COR-L47 (cell line): ENCODE measurements at places on chromosomes 3 and 15.

DNA sequence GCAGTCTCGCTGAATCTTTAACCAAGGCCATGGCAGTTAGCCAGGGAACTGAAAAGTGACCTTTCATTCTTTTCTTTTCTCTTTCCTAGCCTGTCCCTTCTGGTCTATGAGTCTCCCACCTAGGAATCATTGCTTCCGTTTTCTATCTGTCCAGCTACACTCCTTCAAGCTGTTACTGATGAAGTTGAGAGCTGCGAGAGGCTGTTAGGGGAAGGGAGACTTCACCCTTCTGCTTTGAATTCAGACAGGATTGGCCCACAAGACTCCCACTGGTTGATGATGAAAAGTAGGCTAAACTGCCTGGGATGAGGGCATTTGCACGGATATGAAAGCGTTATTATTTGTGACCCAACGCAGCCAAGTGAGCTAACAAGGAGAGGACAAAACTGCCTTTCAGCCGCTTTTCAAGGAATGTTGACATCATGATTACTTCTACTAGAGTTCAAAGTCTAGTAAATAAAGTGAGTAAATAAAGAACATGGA lies 30.2 kb downstream of the EIF4E3 start:
- DNase-seq: no peak

GRCh38 chr3:50604110-50604621 lies 7.4 kb downstream of the CISH start:
- DNase-seq: no peak

GRCh38 chr15:92992720-92993119 lies 92.6 kb downstream of the CHD2 start:
- no peak for DNase-seq

- DNase-seq: no peak
Measured at GRCh38 chr3:71587958-71588357, 4.4 kb upstream of the FOXP1 start.

DNA sequence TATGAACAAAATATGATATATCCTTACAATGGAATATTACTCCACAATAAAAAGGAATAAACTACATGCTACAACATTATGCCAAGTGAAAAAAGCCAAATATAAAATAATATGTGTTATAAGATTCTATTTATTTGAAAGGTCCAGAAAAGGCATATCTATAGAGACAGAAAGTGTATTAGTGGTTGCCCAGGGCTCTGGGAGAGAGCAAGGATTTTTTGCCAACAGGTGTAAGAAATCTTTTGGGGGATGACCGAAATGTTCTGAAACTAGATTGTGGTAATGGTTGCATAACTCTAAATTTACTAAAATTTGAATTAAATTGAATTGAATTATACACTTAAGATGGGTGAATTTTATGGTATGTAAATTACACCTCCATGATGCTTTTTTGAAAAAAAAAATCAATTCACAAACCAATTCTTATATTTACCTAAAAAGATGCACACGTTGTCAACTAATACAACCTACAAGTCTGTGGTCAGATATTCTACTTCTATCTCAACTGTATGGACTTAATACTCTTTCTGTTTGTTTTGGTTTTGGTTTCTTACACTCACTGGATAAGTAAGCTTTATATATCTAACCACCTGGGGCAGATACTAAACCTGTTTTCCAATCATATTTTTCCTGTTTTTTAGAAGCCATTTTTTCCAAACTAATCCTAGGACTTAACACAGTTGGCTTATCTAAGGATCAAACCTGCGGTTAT lies 75.8 kb downstream of the FBN1 start:
- DNase-seq: no peak
